ENCODE measurements at places on chromosomes 6 and 20. TPM values are rescaled to one million over a fixed set of nuclear protein-coding genes. Genes with fewer than 3 reads are reported as not detected.

DNA sequence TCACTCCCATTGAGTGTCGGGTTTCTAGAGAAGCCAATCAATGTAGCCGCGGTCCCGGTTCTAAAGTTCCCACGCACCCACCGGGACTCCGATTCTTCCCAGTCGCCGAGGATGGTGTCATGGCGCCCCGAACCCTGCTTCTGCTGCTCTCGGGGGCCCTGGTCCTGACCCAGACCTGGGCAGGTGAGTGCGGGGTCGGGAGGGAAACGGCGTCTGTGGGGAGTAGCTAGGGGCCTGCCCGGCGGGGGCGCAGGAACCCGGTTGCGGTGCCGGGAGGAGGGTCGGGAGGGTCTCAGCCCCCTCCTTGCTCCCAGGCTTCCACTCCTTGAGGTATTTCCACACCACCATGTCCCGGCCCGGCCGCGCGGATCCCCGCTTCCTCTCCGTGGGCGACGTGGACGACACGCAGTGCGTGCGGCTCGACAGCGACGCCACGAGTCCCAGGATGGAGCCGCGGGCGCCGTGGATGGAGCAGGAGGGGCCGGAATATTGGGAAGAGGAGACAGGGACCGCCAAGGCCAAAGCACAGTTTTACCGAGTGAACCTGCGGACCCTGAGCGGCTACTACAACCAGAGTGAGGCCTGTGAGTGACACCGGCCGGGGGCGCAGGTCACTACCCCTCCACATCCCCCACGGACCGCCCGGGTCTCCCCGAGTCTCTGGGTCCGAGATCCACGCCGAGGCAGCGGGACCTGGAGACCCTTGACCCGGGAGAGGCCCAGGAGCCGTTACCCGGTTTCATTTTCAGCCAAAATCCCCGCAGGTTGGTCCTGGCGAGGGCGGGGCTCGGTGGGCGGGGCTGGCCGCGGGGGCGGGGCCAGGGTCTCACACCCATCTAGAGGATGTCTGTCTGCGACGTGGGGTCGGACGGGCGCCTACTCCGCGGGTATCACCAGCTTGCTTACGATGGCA is 35.2 kb upstream of the HLA-G start:
- DNase-seq: no peak

EEF1A2 gene
- total RNA-seq: 11.2 TPM

GRCh38 chr20:25532015-25532751 is 53.1 kb downstream of the NINL start:
- no peak for DNase-seq

- DNase-seq: no peak
Observed at GRCh38 chr6:166721576-166721975, 94.5 kb upstream of the RPS6KA2 start.

PSORS1C2 gene
- not detected for total RNA-seq

GRCh38 chr20:35716330-35716729 is 17.1 kb downstream of the ROMO1 start:
- no peak for DNase-seq

Measured in urinary bladder (tissue), 4 donors.